ENCODE measurements at places on chromosomes 5 and 9.

DNA sequence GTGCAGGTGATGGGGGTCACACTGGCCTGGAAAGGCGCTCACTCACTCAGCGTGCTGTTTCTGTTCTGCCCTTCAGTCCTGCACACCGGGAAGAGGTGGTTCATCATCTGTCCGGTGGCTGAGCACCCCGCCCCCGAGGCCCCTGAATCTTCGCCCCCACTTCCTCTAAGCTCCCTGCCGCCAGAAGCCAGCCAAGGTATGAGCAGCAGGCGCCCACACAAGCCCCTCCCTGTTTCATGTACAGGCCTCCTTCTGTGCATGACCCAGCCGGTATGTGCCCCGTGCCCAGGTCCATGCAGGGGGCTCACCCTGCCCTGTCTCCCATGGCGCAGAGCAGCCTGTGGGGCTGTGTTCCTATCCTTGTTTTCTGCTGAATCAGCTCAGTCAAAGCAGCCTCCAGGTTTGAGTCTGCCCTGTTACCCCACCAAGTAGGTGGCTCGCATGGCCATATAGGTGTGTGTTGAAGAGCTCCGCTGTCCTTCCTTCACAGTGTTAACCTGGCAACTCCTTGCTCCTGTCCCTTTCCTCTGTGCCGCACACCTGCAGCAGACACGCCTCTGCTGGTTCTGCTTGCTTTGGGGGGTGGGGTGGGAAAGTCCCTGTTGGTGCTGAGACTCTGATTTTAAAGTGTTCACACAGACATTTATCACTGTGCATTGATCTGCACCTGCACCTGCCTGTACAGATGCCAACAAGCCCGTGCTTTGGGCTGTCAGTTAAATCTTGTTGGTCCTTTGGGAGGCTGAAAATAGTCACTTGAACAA, 84.8 kb downstream of the WNK2 start:
- DNase-seq: no peak

DNA sequence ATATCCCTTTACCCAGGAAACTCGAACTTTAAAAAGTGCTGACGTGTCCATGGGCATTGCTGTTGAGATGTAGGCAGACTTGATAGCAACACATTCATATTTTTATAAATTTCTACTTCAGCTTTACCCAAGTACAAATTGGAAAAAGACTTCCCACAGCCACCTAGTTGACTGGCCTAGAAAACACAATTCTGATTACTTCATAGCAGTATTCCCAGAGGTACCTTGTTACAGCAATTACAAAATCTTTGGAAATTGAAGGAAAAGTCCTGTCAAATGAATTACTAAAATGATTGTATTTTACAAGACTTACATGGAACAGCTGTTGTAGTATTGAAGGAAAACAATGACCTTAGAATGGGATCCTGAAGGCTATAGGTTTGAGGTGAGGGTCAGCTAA, 130.7 kb upstream of the NREP start:
- DNase-seq: no peak

DNA sequence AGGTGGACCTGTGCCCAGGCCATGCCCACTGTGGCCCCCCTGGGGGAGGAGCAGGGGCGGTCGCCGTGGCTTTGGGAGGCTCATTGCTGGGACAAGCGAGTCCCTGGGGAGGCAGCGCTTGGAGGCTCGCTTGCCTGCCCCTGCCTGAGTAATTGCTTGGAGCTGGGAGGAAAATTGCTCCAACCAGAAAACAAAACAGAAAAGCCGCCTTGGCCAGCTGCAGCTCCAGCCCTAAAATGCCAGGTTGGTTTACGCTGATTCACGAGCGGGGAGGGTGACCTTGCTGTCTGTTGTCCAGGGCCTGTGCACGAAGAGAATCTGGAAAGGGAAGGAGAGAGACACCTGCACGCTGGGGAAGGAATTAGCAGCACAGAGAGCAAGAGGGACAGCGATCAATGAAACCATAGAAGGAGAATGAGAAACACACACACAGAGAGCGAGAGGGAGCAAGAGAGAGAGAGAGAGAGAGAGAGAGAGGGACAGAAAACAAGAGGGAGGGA, 25.3 kb downstream of the NTNG2 start:
- no peak for DNase-seq

- no peak for DNase-seq
Observed at GRCh38 chr5:112713206-112713605, 24.5 kb upstream of the APC start.

DNA sequence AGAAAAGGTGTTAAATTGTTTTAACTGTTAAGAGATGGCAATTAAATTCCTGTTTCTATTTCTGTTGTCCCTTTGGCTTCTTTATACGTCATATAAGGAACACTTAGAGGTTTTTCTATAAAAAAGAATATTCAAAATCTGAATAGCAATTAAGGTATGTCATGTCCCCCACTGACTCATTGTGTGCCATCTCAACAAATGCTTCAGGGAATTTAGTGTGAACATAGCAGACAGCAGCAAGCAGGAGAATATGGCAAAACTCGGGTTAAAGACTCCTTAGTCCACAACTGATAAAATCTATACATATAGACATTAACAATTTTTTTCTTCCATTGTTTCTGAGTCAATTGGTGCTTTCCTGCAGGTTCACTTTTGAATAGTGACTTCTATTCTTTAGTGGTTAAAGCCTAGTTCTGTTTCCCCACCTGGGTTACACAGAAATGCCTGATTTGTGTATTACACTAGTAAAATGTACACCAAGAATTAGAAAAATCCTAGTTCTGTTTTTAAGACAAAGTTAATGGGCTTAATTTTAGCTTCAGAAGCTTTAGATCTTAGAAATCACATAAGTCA, 17.9 kb upstream of the RPS23 start:
- DNase-seq: no peak

DNA sequence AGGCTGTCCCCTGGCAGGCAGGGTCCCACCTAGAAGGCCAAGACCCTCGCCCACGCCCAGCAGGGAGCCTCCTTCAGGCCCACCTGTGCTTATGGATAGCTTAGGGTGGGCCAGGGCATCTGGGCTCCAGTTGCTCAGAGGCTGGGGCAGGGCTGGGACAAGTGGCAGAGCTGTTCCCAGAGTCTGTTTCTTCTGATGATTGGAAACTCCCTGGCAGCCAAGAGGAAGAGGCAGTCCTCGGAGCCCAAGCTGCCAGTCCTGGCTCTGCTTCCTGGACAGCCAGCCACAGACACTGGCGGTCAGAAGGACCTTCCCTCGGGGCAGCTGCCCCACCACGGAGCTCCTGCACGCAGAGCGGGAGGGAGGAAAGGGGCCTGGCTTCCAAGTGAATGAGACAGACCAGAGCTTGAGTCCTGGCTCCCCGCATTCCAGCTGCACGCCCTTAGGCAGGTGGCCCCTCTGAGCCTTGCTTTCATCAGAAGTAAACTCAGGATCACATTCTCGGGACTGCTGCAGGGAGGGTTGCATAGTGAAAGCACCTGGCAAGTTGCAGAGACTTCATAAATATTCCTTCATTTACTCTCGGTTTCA, 37.9 kb upstream of the GABRP start:
- peak; percentile 62 for DNase-seq

- DNase-seq: no peak
Observed at GRCh38 chr5:110203661-110204060, 513.9 kb downstream of the MAN2A1 start.

DNA sequence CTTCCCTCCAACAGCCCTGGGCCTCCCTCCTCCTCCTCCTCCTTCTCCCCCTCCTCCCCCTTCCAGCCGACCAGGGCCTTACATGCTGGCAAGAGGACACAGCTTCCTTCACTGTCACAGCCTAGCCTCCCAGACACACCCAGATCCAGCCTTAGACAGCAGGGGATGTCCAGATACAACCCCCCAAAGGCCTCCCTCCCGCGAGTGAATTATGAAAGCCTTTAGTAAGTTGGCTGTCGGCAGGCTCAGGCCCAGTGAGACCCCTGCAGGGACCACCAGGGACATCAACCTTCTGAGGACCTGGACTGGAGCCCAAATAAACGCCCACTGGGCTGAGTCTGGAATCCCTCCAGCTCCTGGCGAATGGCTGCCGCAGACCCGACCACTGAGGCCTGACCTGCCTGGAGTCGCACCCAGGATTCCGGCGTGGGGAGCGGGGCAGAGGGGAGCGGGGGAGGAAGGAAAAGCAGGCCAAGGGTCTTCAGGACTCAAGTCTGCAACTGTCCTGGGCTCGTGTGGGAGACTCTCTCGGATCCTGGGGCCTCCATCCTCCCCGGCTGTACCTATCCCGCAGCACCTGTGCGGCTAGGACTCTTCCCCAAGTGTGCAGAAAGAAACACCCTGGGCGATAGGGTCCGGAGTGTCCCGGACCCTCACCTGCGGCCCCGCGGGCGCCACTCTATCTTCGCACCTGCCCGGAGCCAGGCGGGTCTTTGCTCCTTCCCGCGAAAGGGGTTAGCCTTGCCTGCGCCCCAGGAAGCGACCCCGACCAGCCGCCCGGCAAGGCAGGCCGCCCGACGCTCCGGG, 705 bp downstream of the SEPTIN8 start:
- no peak for DNase-seq

- DNase-seq: no peak
Observed at GRCh38 chr5:150243590-150243989, 46.0 kb downstream of the CAMK2A start.

- DNase-seq: no peak
Observed at GRCh38 chr5:36726767-36727166, 120.4 kb downstream of the SLC1A3 start.

GRCh38 chr5:177437623-177438022, 9.0 kb upstream of the PRR7 start:
- no peak for DNase-seq

DNA sequence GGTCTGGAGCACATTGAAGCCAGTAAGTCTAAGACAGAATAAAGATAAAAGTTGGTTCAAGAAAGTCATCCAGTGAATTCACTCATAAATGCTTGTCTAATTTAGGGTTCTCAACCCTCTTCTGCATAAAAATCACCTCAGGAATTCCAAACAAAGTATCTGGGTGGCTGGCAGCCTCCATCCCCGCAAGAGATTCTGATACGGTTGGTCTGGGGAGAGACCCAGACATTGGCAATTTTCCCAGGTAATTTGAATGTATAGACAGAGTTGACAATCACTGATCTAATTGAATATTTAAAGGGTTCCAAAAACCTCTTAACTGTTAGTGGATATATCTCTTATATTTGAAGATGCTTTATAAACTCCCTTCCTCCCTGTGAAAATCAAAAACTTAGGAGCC, 14.9 kb downstream of the ADAMTSL1 start:
- no peak for DNase-seq

DNA sequence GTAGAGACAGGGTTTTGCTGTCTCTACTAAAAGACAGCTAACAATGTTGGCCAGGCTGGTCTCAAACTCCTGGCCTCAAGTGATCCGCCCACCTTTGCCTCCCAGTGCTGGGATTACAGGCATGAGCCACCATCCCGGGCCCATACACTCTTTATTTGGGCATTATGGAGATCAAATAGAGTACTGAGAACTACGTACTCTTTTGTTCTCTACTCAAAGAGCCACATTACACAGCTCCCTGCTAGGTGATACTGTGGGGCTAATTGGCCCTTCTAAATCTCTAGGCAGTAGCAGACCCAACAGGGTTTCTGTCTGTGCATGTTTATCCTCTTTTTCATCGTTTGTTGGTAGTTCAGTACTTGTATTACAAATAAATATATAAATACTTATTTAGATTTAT, 16.1 kb downstream of the CKMT2 start:
- DNase-seq: no peak

DNA sequence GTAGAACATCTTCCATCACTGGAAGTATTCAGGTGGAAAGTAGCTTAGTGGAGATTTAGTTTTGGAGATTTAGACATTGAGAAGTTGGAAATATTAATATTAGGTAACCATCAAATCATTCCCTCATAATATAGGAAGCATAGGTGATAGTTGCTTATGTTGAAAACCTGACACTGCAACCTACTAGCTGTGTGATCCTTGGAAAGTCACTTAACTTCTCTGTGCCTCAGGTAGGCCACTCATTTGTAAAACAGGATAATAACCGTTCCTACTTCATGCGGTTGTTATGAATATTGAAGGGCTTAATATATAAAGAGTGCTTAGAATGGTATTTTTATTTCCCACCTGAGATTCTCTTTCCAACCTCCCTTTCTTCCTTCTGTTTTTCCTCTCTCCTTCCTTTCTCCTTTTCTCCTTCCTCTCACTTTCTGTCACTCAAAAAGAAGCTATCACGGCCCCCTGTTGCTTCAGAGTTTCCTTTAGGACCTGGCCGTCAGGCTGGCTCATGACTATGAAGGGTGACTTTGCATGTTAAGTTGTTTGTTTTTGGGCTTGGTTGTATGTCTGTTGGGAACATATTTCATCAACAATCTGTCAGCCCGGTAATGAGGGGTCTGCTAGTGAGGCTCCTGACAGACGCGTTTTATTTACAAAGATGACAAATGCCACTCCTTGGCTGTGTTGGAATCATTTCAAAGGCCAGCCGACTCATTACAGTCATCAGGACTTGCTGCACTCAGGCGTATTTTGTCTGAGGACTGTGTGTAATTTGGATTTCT, 31.0 kb downstream of the DOCK2 start:
- peak; percentile 17 for DNase-seq

GRCh38 chr5:112549127-112549526, 130.1 kb upstream of the EPB41L4A start:
- DNase-seq: no peak

GRCh38 chr9:135305546-135306180, 173.9 kb upstream of the PPP1R26 start:
- DNase-seq: no peak

DNA sequence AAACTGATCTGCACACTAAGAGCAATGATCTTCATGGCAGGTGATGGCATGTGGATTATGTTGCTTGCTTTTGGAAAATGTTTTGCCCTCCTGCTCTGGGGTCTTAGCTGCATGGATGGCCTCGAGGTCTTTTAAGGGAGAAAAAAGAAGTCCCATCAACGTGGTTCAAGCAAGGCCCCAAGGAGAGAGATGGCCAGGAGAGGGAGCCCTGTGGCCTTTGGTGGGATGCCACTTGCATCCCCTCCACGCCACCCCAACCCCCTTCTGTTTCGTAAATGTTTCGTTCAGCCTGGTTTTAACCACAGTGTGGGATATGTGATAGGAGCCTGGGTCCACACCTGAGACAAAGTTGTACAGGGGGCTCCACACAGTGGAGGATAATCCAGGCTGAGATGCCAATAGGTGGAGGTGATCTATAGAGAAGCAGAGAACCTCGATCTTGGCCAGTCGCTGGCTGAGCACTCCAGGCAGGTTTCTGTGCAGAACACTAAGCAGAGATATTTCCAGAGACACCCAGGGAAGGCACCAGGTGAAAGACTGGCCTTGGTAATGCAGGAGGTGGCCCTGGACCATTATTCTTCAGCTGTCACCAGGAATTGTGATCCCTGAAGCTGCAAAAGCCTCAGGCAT, 25.8 kb upstream of the FRRS1L start:
- DNase-seq: no peak

DNA sequence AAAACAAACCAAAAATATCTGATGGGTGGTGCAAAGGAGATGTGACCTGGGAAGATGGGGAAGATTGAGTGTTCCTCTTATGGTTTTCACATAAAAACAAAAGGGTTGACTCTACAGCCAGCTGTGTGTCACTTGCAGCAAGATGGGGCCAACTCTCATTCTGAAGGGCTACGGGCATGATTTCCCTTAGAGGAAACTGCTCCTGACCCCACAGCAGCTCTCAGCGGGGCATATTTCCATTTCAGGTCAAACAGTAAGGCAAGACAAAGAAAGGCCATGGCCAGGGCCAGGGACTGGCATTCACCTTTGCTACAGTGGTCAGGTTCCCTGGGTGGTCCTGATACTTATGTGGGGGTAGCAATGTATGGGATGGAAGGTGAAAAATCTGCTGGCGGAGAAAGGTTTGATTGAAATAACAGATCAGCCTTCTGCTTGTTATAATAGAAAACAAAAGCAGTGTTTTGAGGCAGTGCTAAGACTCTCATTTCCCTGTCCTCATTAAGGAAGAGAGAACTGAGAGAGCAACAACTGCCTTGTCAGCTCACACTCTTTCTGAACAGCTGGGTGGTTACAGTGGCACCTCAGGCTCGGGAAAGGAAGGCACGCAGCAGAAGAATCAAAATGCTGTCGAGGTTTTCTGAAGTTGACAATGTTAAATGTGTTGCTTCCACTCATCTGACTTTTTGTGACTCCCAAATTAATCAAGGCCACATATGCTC, 120.7 kb upstream of the PCA3 start:
- DNase-seq: no peak

Data from HTR-8/SVneo (cell line).